ENCODE measurements at places on chromosomes 16 and 17.
A peak's percentile ranks its signal among the peaks of the same experiment; 100 is the strongest.

DNA sequence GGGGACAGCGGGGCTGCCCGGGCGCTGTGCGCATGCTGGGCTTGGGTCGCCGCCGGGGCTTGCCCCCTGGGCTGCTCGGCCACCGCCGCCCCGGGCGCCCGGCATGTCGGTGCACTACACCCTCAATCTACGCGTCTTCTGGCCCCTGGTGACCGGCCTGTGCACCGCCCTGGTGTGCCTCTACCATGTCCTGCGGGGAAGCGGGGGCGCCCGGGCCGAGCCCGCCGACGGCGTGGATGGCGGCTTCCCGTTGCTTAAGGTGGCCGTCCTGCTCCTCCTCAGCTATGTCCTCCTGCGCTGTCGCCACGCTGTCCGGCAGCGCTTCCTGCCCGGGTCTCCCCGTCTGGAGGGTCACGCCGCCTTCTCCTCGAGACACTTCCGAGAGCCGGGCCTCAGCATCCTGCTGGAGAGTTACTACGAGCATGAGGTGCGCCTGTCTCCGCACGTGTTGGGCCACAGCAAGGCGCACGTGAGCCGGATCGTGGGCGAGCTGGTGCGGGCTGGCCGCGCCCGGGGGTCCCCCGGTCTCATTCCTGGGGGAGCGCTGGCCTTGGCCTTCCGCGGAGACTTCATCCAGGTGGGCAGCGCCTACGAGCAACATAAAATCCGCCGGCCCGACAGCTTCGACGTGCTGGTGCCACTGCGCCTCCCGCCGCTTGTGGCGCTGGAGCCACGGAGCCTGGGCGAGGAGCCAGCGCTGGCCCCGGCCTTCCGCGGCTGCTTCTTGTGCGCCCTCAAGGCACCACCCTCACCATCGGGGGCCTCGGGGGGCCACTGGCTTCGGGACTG, 789 bp downstream of the ITPRIPL2 start:
- no peak for DNase-seq

- DNase-seq: no peak
These were observed 696 bp upstream of the PSMC5 start for GRCh38 chr17:63826468-63827001.

- DNase-seq: no peak
These were observed 60.7 kb upstream of the SREBF1 start for GRCh38 chr17:17897442-17897841.

- DNase-seq: no peak
These were observed 53.0 kb downstream of the GPRC5B start for GRCh38 chr16:19831678-19832077.

DNA sequence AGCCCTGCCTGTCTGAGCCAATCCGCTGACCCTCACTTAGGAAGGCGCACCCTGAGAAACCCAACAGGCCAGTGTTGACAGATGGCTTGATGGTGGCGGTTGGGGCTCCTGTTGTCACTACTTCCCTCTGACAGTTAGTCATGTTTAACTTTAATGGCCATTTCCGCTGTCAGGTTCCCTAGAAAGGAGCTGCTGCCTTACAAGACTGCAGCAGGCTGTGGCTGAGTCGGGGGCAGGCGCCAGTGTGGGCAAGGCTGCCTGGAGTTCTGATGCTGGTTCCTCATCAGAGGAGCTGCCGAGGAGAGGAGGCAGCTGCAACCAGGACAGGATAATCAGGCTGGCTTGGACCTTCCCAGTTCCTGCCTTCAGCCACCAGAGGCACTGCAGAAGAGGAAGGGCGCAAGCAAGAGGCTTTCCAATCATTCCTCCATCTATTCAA, 223.2 kb upstream of the DYNLRB2 start:
- no peak for DNase-seq

- DNase-seq: no peak
These were observed 174.0 kb upstream of the CIBAR2 start for GRCh38 chr16:85286066-85286831.

DNA sequence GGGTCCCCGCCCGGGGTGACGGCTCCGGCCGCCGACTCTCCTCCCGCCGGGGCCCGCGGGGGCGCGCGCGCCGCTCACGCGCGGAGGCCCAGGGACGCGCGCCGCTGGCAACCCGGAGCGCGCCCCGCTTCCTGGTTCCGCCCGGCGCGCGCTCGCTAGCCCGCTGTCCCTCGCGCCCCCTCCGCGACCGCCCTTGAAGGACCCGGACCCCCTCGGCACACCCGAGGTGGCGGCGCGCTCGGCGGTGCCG, at the start of gene STAT5B:
TSS of gene STAT5B (minus strand) at position 33 of the 250 bp plus-strand sequence. CDS start 44,264 bp downstream, outside the sequence.
- DNase-seq: peak; percentile 62

Measured in CD4-positive, alpha-beta T cell (primary cell).